Stimulated activated naive CD8-positive, alpha-beta T cell treated with anti-CD3 and anti-CD28 coated beads, Interleukin-15, Interleukin-2, amounts not matched to agents 100 U/mL and 50 U/mL, for 24 hours (primary cell): ENCODE measurements at places on chromosomes 3 and 15.
A peak's percentile ranks its signal among the peaks of the same experiment; 100 is the strongest.

- DNase-seq, result no peak
These were observed 116.8 kb downstream of the AKAP13 start for GRCh38 chr15:85497172-85497569.

- no peak for DNase-seq
These were observed 358.0 kb upstream of the TGFBR2 start for GRCh38 chr3:30248423-30248822.

- no peak for DNase-seq
These were observed 1.9 kb upstream of the TRIM71 start for GRCh38 chr3:32815841-32816438.

- no peak for DNase-seq
These were observed 51.7 kb downstream of the PLS1 start for GRCh38 chr3:142647856-142648255.

DNA sequence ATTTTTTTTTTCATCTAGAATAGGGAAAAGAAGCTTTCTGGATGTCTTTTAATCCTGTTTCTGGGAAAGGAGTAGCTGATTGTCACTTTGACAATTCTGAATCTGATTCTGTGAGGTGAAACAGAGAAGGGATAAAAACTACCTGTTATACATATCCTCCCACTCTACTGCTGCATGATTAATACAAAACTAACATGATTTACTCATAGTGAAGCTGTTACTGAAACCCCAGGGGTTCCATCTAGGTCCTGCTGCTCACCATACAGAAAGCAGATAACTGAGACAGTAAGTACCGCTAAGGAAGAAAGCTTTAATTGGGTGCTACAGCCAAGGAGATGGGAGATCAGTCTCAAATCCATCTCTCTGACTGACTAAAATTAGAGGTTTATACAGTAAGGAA lies 610.9 kb upstream of the ALCAM start:
- DNase-seq, result no peak

DNA sequence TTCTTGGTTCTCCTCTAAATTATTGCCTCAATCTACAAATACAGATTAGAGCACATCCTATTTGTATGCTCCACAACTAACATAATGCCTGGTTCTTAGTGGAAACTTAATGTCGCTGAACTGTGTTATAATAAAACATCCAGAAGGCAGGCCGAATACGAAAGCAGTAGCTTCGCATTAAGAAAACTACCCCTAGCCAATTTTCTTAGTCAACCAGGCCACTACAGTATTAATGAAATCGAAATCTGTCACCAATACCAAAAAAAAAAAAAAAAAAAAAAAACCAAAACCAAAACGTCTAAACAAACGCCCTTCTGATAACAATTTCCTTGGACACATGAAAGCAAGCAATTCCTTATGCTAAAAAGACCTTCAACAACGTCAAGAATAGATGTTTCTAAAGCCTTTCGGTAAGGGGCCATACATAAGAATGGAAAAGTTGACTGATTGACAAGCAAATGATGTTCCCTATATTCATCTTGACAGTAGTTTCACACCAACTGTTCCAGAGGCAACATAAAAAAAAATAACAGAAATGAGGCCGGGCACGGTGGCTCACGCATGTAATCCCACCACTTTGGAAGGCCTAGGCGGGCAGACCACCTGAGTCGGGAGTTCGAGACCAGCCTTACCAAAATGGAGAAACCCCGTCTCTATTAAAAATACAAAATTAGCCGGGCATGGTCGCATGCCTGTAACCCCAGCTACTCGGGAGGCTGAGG lies 1.3 kb downstream of the DENND6A start:
- DNase-seq, result peak; percentile 32

DNA sequence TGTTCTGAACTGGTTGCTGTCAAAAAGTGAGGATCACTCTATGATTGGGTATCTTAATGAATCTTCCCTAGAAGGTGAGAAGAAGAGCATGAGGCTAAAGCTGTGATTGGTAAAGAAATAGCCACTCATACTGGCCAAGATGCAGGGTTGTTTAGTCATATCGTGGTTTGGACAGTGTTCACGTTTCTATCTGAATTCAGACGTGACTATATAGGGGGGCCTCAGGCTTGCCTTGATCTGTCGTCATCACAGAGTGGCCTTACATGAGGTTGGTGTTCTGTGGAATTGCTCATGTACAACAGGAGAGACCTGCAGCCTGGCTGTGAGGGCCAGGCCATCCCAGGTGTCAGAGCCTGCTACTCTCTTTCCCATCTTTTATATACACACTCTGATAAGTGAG lies 12.4 kb downstream of the RTP2 start:
- DNase-seq, result no peak

GRCh38 chr3:46393554-46394434 lies 13.1 kb downstream of the CCR5AS start:
- DNase-seq, result no peak

DNA sequence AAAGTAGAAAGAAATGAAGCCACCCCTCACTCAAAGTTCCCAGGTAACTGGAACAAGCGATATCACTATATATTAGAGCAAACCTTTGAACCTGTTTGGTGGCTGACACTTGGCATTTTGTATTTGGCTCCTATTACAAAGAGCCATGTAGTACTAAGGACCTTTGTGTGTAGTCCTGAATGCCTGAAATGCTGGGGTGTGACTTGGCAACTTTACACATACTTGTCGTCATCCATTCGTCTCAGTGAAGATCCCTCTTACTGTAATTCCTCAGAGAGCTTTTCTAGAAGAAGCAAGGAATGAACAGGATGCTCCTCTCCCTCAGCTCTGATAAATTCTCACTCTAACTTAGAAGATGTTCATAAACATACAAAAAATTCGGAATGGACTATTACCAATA lies 216.1 kb upstream of the CDIN1 start:
- DNase-seq, result no peak

GRCh38 chr3:154142608-154143007 lies 21.4 kb downstream of the ARHGEF26 start:
- no peak for DNase-seq

DNA sequence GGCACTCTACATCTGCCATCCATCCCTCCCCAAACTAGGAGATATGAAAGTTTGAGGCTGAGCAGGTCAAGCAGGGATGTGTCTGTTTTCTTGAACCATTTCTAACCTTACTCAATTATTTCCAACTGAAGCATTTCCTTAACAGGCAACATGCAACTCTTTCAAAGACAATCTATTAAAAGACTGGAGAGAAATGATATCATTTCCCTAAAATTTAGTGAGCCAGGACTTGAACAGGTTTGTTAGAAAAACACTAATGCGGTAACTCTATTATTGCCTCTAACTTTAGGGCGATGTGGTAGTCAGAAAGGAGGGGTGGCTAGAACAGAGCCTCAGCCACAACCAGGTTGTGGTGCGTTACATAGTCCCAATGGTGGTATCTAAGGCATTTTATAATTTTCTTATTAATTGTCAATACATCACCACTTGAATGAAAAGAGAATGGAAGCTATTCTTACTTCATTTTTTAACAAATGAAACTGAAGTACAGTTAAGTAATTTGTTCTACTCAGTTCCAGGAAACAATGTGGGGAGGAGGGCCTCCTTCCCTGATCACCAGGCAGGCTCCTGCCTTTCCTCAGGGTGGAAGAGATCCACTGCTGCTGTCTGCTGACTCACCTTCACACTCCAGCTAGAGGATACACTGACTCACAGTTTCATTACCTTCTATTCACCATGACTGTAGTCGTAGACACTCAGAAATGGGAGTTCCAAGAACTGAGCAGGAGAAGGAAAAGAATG lies 22.8 kb downstream of the MYO1E start:
- peak; percentile 27 for DNase-seq

- no peak for DNase-seq
These were observed 56.2 kb downstream of the ATG7 start for GRCh38 chr3:11328196-11328945.

- DNase-seq, result no peak
These were observed 49.1 kb upstream of the LIMD1 start for GRCh38 chr3:45545476-45545875.

- no peak for DNase-seq
These were observed 432.4 kb upstream of the ATP10A start for GRCh38 chr15:26295336-26296085.

GRCh38 chr15:83733691-83734090 lies 79.8 kb downstream of the ADAMTSL3 start:
- no peak for DNase-seq

DNA sequence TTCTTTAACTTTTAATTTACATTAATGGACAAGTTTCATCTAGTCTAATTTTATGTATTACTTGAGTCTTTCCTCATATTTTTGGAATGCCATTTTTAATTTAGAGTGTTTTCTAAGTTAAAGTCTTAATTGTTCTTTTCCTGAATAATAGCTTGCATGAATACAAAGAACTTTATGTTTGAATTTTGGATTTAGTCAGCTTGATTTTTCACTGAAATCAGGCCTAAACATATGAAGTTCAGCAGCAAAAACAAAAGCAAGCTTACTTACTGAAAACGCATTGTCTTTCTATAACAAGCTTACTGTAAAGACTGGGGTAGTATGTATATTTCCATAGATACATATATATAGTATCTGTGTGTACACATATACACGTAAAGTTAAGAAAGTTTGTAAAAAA lies 126.0 kb downstream of the ZBTB20 start:
- no peak for DNase-seq

DNA sequence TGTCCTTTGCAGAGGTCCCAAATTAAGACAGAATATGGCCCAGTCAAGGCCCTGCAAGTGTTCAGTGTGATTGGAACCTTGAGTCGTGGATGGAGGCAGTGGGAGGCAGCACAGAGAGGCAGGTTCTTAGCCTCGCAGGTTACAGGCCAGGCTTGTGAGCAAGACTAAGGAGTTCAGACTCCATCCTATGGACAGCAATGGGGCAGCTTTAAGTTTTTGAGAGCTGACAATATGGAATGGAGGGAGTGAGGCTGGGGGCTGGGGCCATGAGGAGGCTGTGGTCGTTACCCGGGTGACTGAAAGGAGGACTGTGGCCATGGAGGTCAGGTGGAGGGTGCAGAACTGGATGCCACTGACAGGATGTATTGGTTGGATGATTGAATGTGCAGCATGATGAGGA lies 74.1 kb upstream of the PRR23C start:
- DNase-seq, result no peak

DNA sequence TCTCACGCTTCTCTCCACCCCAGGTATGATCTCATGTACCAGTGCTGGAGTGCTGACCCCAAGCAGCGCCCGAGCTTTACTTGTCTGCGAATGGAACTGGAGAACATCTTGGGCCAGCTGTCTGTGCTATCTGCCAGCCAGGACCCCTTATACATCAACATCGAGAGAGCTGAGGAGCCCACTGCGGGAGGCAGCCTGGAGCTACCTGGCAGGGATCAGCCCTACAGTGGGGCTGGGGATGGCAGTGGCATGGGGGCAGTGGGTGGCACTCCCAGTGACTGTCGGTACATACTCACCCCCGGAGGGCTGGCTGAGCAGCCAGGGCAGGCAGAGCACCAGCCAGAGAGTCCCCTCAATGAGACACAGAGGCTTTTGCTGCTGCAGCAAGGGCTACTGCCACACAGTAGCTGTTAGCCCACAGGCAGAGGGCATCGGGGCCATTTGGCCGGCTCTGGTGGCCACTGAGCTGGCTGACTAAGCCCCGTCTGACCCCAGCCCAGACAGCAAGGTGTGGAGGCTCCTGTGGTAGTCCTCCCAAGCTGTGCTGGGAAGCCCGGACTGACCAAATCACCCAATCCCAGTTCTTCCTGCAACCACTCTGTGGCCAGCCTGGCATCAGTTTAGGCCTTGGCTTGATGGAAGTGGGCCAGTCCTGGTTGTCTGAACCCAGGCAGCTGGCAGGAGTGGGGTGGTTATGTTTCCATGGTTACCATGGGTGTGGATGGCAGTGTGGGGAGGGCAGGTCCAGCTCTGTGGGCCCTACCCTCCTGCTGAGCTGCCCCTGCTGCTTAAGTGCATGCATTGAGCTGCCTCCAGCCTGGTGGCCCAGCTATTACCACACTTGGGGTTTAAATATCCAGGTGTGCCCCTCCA lies 19.1 kb downstream of the TYRO3 start:
- no peak for DNase-seq

- no peak for DNase-seq
These were observed 167.9 kb downstream of the DCLK3 start for GRCh38 chr3:36596419-36596818.

GRCh38 chr3:22225161-22225560 lies 474.2 kb upstream of the ZNF385D start:
- DNase-seq, result no peak

DNA sequence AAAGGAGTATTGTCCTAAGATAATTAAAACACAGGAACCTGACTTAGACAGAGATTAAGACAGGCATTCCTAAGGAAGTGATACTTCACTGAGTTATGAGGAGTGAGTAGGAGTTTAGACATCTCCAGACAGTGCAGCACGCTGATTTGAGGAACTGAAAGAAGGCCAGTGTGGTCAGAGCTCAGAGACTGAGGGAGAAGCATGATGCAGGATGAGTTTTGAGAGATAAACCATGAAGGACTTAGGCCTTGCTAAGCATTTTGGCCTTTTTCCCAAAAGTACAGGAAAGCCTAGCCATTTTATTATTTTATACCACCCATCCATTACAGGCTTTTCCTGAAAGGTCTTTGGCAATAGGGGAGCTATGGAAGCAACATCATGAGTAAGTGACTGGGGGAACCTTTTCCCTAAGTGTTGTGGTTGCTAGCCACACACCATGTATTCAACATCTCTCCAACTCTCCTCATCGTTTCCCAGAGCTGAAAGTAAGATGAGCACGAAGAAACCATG lies 375.6 kb upstream of the TPRG1 start:
- DNase-seq, result no peak

- no peak for DNase-seq
These were observed 10.2 kb upstream of the PLXND1 start for GRCh38 chr3:129616713-129617112.

GRCh38 chr3:187994221-187995042 lies 159.5 kb upstream of the LPP start:
- no peak for DNase-seq

DNA sequence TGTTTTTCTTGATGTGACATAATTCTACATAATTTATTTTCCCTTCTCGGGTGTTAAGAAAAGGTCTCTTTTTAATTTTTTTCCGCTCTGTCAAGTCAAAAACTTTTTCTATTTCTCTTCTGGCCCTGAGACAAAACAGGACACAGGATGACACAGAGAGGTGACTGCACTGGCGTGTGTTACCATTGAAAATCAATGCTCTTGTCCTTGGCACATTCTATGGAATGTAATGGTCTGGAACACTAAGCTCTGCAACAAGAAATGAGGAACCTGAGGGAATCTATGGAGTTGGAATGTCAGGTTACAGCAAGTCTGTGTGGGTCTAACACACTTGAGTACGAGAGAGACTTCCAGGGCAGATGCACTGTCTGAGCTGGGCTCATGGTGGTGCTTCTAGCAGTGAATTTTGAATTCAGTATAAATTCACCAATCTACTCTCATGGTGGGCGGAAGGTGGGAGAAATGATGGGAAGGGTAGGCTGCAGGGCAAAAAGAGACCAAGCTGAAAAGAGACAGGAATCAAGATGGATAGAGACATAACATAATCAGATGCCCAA lies 508.3 kb downstream of the TUSC7 start:
- no peak for DNase-seq

DNA sequence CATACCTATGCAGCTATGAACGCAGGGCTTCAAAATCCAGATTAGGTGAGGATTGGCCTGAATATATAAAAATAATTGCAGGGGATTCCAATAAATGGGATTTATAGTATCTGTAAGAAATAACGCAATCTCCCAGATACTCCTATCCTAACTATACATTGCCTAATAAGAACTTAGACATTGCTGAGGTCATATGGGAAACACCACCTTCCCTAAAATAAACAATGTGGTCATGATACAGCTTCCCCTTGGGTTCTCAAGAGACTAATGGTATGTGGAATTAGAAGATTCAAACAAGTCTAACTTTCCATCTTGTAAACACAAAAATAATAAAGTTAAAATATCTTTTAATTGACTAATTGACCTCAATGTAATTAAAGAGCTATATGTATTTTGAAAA lies 28.2 kb downstream of the UBE3A start:
- no peak for DNase-seq

- no peak for DNase-seq
These were observed 117.7 kb downstream of the POLR2M start for GRCh38 chr15:57824186-57824585.
